NCI-H510A treated with DMSO at 0.1 percent for 48 hours (cell line): ENCODE measurements at places on chromosomes 4 and X.

DNA sequence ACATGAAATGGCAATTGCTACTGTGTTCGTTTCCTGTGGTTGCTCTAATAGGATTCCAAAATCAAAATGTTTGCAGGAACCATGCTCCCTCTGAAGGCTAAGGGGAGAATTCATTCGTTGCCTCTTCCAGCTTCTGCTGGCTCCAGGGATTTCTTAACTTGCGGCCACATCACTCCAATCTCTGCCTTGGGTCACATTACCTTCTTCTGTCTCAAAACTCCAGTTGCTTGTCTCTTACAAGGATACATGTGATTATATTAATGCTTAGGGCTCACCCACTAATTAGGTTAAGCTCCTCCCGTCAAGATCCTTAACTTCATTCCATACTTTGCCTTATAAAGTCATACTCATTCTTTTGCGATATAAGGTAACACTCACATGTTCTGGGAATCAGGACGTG, 208.4 kb downstream of the RBM46 start:
- DNase-seq, result no peak

DNA sequence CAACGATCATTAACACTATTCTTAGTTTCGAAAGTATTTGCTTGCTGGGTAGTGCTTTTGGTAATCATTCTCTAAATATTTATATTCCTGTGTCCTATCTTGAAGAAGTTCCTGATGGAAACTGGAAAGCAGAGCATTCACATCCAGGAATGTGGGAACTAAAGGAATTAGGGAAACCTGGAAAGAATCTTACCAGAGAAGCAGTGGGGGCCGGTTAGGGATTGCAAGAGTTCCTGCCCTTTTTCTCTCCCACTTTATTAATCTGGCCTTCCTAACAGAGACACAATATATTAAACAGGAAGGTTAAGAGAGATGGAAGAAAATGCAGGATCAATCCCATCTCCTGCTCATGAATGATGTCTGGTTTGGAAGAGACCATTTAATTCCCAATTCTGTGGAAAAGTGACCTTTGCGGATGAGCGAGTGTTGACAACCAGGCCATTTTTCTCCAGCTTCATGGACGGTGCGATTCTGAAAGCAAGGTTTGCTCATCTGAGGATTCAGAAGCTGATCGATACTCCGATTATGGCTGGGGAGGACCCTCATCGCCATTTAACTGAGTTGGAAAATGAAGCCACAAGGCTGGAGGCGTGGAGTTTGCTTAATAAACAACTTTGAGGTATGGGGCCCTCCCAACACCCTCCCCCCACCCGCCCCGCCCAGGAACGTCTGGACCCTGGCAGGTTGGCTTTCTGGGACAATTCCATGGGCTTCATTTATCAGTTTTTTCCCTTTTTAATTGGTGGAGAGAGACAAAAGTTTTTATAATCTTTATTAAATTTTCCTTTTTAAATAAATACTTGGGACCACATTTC, 52.3 kb downstream of the C4orf51 start:
- peak; percentile 74 for DNase-seq

GRCh38 chr4:26302031-26302899, 18.5 kb upstream of the RBPJ start:
- DNase-seq, result no peak

GRCh38 chr4:152479428-152480026, 56.4 kb downstream of the FBXW7 start:
- no peak for DNase-seq

DNA sequence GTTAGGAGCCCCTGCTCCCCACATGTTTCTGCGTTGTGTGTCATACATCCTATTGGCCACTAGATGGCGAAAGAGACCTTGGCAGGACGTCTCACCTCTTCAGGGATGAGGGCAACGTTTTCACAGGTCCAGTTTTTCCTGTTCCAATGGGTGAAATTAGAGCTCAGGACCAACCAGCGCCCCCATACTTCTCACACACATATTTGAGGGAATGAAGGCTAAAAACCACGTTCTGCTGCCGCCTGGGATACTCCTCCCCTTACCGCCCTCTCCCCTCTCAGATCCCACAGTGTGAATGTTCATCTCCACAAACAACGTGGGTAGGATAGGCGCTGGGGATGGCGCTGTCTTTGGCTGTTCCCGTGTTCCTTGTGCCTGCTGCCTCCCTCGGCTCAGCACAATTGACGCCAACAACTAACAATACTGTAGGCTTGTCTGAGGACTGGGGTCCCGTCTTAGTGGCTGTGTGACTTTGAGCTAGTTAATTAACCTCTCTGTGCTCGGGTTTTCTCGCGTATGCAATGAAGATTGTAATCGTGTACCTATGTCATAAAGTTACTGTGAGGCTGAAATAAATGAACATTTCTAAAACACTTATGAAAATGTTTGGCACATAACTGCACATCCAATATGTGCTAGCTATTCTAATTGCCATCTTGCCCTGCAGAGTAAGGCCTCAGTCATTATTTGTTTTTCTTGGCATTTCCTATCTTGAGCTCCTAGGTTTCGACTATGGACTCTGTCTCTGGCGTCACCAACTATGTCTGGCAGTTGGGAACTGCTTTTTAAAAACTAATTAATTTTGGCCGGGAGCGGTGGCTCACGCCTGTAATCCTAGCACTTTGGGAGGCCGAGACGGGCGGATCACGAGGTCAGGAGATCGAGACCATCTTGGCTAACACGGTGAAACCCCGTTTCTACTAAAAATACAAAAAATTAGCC, 181.3 kb upstream of the STK26 start:
- DNase-seq, result peak; percentile 46

GRCh38 chr4:17469931-17470674, 41.8 kb downstream of the QDPR start:
- DNase-seq, result no peak

DNA sequence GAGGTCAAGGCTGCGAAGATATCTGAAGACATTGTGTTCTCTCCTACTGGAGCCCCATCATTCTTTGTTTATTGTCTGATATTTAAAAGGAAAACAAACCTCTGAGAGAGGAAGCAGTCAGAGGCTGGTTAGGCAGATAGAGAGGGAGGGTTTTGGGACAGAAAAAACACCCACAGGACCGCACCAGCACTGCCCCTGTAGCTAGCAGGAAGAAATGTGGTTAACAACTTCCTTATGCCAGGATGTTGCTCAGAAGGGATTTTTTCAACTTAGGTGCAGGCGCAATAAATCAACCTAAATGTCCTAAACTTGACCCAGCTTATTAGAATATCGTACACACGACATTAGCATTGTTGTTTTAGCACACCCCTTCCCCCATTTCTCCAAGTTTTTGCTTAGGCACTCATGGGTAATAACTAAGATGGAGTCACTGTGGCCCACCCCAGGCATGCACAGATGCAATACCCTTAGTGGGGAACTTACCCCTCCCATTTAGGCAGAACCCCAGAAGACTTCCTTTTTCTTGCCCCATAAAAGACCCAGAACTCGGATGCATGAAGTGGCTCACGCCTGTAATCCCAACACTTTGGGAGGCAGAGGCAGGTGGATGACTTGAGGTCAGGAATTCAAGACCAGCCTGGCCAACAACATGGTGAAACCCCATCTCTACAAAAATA, 2.8 kb upstream of the ZNF718 start:
- no peak for DNase-seq
